Activated T-helper 17 cell treated with anti-CD3 and anti-CD28 coated beads, Interleukin-2, amount 50 U/mL, for 72 hours (primary cell): ENCODE measurements at places on chromosomes 2 and 18. TPM values are rescaled to one million over a fixed set of nuclear protein-coding genes. Genes with fewer than 3 reads are reported as not detected.

Gene SF3B6
- total RNA-seq = 121 TPM

Gene MDH1B
- 1.1 TPM for total RNA-seq

Gene TRPM8
- total RNA-seq = 0.21 TPM

Gene GNAL
- 0.30 TPM for total RNA-seq

Gene LHCGR
- total RNA-seq = not detected

Gene BBS5
- total RNA-seq = 4.0 TPM

Gene AMER3
- not detected for total RNA-seq

Gene PPM1G
- total RNA-seq = 67.0 TPM

Gene LYG2
- not detected for total RNA-seq

Gene PXDN
- not detected for total RNA-seq

Gene HJURP
- total RNA-seq = 90.4 TPM

Gene CNTNAP5
- total RNA-seq = not detected

Gene TMEM169
- 1.5 TPM for total RNA-seq

Gene GRB14
- total RNA-seq = not detected

Gene COL5A2
- 0.77 TPM for total RNA-seq

Gene OTOS
- not detected for total RNA-seq

Gene MEP1B
- total RNA-seq = 0.13 TPM

Gene SLC4A1AP
- total RNA-seq = 23.6 TPM

Gene HK2
- total RNA-seq = 71.6 TPM

Gene C2orf92
- 12.0 TPM for total RNA-seq

Gene GLB1L
- 2.8 TPM for total RNA-seq

Gene CAVIN2
- total RNA-seq = not detected
